ELF-1 (cell line): ENCODE measurements at places on chromosomes 2 and 18.

DNA sequence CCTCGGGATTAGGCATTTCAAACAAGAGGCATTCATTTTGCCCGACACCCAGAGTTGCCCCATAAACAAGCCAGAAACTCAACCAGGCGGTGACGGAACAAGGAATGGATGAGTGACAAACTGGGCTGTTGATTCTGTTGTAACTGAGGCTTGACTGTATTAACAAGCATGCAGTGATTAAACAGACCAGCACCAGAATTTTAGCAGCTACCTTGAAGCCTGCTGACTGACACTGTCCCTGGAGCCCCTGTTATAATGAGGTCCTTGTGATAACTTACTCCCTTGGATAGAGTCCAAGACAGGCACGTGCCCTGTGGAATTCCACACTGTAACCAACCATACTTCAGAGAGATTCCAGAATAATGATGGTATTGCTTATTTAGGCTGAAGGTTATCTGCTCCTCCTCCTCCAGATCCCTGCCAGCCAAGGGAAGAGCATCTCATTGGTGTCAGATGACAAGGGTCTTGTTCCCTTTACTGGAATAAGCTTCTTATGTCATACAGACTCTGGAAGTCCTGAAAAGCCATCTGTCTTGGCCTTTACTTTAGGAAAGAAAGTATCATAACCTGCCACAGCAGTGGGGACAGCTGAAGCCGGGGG, 97.1 kb upstream of the RMDN2 start:
- DNase-seq = peak; percentile 46

DNA sequence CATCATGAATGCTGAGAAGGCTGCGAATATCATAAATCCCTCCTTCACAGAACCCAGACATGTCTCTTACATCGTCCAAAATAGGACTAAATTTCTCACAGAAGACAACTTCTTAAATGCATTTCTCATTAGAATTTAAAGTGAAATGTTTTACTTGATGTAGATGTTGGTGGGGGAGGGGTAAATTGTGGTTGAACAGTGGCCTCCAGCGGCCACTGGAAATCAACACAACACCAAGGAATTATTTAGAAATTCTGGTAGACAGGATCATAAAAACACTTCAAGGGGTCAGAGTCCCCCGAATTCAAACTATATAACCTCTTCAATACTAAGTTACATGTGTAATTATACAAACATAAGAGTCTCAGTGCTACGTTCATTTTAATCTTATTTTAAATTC, 135.9 kb downstream of the ABCA12 start:
- DNase-seq = peak; percentile 27

GRCh38 chr2:6872394-6872793, 5.2 kb upstream of the RSAD2 start:
- no peak for DNase-seq

DNA sequence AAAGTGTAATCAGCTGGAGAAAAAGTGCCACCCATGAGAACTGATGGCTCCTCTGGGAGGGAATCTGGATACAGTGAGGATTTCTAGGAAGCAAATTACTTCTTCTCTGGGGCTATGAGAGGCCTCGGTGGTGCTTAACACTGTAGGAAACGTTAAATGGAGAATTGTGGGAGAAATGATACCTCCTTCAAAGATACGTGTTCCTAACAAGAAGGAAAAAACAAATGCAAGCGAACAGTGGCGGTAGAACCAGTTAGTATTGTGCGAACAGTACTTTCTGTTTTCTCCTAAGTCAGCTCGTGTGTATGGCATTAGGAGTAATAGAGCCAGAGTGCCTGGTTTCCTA, 587 bp upstream of the MTIF2 start:
- DNase-seq = peak; percentile 18
